ENCODE measurements at places on chromosomes 5 and 9.

DNA sequence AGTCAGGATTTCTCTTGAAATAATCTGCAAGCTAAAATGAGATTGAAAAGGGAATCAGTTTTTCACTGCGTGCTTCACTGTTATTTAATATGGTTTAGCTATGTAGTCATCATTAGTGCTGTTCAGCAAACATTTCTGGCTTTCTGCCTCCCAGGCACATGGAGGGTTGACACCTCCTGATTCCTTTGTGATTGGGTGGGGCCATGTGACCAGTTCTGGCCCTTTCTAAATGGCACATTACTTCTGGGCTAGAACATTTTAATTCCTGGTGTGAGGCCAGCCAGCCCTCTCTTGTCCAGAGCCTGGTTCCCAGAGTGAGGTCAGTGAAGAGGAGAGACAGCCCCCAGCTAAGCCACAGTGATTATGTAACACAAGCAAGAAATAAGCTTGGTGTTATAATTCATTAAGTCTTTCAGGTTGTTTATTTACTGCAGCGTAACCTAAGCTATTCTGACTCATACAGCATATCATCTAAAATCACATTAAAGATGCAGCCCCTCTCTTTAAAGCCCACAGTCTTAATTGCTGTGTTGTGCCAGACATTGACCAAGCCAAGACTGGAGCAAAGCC, 17.4 kb upstream of the ARSI start:
- DNase-seq, result peak; percentile 72

DNA sequence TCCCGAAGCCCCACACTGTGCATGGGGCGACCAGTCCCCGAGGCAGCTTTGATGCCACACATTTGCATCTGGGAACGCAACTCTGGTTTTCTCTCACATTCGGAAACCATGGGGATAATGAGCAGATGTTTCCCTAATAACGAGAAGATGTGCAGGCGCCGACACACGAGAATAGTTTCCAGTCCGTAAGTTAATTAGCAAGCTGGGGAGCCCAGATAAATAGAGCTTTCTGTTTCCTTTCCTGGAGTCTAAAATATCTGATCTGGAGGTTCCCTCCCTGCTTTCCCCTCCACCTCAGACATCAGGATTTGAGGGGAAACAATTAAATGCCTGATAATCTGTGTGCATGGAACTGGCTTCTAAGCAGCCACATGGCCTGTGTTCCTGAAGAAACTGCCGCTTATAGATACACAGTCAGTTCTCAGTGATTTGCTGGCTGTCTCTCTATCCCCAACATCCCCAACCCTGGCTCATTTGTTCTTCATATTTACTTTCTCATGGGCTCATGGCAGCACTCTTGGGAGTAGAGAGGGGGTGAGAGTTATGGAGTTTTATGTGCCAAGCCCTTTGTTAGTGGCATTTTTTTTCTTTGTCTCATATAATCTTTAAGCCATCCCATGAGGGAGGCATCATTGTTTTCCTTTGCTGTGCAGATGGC, 62.8 kb downstream of the PDZD2 start:
- DNase-seq, result no peak

GRCh38 chr9:37958154-37958553, 54.2 kb upstream of the SLC25A51 start:
- no peak for DNase-seq

DNA sequence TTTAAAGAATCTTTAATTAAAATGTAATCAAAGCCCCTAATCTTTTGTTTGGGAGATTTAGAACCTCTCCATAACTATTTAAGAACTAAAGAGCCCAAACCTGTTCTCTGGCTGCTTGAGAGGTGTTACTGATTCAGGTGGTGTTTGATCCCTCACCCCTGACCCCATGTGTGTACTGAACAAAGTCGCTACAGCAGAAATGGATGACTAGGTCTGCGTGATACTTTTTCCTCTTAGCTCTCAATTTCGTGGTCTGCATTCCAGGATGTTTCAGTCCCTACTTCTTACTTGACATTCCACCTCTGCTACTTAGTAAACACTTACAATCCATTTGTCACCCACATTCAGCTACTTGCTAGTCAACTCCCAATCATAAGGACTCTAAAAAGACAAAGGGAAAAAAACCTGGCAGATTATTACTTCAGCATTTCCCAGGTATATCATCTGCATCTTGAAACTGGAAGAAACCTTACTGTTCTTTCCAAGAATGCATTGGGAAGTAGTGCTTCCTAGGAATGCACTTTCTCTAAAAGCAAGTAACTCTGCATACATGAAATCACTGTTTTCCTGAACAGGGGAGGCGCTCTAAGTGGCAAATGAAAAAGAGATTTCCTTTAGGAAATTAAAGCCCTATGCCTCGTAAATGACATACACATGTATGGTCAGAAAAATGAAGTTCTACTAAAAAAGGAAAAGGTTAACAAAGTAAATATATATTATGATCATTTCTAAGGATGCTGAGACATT, 1091.6 kb downstream of the PTPRD start:
- DNase-seq, result no peak

DNA sequence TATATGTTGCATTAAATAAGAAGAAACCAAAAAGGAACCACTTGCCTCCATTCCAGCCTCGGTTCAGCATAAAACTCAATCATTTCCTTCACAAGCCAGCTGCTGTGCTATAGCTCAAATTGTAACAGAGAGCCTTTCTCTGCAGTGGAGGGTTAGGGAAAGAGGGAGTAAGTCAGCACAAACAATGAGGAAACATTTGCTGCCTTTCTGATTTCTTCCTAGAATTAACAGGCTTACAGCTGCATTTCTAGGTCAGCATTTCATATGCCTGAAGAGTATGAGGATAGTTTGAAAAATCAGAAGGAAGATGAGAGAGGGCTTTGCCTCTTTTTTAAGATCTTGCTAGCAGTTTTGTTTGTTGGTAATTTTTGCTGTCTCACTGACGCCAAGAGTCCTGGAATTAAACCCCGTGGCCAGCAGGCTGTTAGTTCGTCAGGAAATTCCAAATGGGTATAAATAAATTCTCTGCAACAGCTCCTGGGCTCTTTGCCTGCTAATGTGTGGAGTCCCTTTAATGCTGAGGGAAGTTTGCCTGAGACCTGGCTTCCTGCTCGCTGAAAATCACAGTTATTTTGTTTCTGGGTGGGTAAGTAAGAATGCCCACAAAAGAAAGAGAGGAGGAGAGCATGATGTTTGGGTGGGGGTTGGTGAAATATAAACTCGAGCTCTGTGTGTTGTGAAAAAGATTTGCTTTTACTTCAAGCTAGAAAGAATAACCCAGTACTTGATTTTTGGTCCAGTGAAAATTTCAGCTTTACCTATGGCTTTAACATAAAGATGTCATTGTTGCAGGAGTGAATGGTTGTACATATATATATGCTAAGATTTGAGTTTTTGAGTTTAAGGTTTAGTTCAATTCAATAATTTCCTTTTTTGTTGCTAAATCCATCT, 148.1 kb upstream of the DMRT1 start:
- peak; percentile 53 for DNase-seq

DNA sequence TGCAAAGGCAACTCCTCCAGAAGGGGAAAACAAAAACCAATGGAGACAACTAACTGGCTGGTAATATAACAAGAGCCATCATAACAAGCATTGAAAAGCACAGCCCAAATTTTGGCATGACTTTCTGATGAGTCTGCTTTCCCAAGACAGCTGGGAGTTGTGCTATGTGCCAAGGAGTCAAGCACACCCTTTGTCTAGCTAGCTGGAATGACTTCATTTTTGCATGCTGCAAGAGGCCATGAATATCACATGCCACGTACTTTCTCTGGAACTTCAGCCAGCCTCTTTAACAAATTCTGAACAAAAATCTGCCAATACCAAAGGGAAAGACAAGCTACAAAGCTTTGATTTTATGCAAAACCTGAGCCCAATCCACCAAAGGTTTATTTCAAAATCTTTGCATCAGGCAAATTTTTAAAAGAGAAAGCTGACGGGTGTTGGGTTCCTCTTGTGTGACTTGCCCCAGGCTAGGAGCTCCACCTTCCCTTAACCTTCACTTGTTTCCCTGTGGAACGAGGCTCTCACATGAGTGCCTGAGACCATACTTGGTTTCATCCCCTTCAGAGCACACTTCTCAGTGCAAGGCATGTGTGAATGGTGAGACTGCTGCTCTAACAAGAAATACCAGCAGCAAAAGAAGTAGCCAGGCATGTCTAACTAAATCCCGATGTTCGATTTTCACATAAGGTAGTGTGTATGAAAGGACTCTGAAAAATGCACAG, 47.3 kb downstream of the S1PR3 start:
- DNase-seq, result peak; percentile 83

- peak; percentile 73 for DNase-seq
Measured at GRCh38 chr9:70601000-70601951, 186.8 kb upstream of the KLF9 start.

DNA sequence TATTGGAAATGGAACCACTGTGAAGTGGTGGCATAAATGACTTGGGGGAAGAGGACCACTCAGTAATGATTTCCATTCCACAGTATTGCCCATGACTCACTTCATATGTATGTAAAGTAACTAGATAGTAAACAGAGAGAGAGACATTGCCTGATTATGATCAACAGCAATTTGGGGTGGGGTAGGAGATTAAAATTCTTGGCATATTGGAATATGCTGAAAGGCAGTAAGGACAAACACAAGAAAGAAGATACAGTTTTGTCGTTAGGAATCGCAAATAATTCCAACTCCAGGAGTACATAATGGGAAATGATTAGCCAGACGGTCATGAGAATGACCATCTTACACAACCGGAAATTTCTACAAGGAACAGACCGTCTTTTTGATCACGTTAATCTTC, 1.5 kb upstream of the HMGCS1 start:
- no peak for DNase-seq

- peak; percentile 10 for DNase-seq
Measured at GRCh38 chr5:147303251-147303650, 68.4 kb downstream of the STK32A start.

GRCh38 chr5:58683567-58683966, 100.7 kb downstream of the RAB3C start:
- DNase-seq, result no peak

- DNase-seq, result no peak
Measured at GRCh38 chr5:123976379-123977033, 464.5 kb downstream of the CSNK1G3 start.

DNA sequence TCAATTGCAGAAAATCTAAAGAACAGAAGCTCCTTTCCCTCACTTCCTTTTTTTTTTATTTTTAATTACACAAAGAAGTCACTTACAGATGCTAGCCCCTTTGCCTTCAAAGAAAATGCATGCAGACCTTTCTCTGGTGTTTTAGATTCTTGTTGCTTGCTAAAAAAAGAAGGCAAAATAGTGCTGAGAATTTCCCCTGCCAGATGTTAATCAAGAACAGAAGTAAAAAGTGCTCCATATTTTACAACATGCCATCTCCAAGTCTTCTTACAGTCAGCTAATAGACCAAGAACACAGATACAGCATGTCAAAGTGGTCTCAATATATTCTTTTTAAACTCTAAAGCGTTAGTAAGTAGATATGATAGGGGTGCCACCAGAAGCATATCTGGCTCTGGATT, 142.8 kb upstream of the RGMB start:
- DNase-seq, result no peak

DNA sequence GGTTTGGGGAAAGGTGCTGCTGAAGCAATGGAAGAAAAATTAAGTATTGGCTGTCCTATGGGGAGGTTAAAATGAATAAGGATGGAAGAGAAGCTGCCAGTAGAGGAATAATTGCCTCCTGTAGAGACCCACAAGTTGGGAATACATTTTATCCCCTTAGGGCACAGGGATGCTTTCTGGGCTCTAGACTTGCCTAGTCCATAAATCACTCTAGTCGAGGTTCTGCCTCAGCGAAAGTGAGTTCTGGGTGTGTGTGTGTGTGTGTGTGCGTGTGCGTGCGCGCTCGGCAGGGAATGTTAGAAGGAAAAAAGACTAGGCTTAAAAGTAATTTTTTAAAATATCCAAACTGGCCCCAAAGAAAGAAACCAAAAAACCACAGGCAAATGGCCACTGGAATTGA, 291.6 kb downstream of the DOCK8 start:
- no peak for DNase-seq

GRCh38 chr5:154949781-154950180, 8.9 kb downstream of the MRPL22 start:
- no peak for DNase-seq

DNA sequence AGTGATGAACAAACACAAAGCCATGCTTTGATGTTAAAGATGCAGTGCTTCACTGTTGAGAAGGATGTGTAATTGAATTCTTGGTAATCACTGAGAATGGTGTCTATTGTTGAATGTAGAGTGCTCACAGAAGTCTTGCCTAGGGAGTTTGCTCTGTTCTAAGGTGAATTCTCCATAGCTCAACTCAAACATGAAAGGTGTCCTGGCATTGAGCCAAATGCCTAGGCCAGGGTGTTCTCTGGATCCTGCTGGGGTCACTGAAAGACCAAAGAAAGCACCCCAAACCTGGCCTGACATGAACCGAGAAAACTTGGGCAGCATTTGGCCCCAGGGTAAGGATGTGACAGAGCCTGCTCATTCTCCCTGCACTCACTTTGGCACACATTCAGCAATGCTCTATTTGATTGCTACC, 217.3 kb downstream of the ARL15 start:
- no peak for DNase-seq

GRCh38 chr9:104094534-104095015, 466 bp downstream of the SMC2 start:
- no peak for DNase-seq

GRCh38 chr9:88258024-88258423, 119.7 kb upstream of the SPATA31C2 start:
- peak; percentile 72 for DNase-seq

GRCh38 chr9:107229241-107229741, 53.8 kb upstream of the RAD23B start:
- no peak for DNase-seq

DNA sequence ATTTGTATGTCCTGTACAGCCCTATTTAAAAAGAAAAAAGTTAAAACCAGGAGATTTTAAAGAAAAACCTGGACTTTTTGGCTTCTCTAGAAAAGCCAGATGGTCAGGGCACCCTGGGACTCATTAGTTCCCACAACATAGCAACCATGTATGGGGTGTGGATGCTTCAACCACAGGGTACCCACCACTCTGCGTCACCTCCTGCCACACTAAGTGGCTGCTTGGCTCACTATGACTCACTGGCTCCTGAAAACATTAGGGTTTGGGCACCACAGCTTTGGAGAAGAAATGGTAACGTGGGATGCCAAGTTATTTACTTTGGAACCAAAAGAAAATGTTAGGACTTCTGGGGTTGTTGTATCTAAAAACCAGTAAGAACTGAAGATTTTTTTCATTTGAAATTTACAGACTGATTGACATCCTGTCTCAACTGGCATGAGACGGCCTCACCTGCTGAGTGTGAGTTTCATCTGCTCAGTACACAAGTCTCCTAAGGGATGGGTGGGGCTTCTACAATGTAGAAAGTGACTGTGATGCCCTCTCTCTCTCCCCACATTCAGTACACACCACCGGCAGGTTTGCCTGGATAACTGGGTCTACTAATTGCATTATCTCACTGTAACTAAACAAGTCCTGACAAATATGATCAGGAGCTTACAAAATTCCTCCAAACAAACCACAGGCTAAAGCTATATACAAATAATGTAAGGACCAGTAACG, 103.9 kb downstream of the ESM1 start:
- DNase-seq, result no peak

DNA sequence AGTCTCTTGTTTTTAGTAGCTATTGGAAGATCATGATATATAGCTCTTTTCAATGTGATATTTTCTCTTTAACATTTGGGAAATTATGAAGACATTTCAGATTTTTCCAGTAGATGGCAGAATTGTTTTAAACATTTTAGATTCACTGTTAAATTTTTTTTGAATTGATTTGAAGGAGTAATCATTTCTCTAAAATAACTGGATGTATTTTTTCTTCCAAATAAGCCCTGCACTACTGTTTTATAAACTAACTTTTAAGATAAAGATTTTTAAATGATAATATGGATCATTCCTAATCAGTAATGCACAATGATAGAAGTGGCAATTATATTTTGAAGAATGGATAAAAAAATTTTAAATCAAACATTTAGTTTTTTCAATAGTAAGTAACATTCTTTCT, 14.2 kb downstream of the NDUFAF2 start:
- DNase-seq, result no peak

All from AG08396 (cell line).